Stimulated activated CD8-positive, alpha-beta memory T cell treated with anti-CD3 and anti-CD28 coated beads, Interleukin-7, amount 100 ng/mL, for 24 hours (primary cell): ENCODE measurements at places on chromosomes 4 and X.

- no peak for DNase-seq
These were observed 169.6 kb upstream of the GATB start for GRCh38 chr4:151930372-151930771.

GRCh38 chrX:112137276-112137675 is 54.7 kb upstream of the TRPC5 start:
- DNase-seq, result no peak

- no peak for DNase-seq
These were observed 409.2 kb downstream of the TLL1 start for GRCh38 chr4:166282081-166282770.

DNA sequence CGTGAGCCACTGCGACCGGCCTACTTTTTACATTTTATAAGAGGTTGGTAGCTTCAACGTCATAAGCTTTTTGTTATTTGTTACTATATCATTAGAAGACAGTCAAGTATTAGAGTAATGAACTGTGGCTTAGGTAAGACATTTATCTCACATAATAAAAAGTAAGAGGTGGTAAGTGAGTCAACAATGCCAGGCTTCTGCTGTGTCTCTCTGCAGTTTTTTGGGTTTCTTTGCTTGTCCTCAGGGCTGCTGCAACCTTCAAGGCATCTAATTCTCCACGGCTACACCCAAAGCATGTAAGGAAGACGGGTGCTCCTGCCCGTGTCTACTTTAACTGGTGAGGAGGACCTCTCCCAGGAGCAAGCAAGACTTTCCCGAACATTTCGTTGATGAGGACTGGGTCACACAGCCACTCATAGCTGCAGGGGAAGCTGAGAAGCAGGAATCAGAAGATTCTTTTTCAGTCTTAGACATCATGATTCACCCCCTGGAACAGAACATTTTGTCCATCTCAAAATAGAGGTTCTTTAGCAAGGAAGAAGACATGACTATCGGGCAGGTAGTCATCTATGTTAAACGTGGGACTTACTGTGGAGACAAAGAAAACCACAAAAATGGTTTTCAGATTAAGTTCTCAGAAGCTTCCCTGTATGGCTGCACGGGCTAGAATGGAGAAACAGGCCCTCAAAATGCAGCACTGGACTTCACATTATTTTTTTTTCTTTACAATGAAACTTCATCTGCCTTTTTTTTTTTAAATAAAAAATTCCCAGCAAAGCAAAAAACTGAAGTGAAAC is 13.0 kb upstream of the RHOH start:
- no peak for DNase-seq

GRCh38 chrX:15430076-15430475 is 45.9 kb upstream of the VEGFD start:
- DNase-seq, result no peak

DNA sequence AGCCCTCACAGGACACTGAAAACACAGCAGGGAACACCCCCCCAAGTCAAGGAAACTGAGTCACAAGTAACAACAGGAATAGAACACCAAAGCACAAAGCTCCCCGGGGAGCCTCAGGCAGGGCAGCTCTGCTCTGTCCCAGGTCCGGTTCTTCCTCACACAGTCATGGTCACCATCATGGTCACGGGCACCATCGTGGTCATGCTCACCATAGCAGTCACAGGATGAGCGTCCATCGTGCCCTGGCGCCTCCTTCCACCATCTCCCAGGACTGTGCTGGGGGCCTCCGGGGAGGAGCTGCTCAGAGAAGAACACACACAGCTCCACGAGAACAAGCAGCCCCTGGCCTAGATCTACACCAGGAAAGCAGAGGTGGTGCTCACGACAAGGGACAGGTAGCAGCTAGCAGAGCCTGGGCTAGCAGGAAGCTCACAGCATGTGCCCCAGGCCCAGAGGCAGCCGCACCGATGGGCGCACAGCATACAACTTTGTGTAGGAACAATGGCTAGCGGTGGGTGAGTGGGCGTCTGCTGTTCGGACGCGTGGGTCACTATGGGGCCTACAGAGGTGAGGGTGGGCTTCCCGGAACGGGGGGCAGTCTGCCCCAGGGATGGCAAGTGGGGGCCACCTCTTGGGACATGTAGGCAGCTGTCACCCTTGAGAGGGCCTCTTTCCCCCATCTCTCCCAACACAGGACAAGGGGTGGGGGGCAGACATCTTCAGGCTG is 3.4 kb downstream of the PNMA6F start:
- DNase-seq, result no peak

GRCh38 chr4:91909963-91910362 is 393.8 kb upstream of the GRID2 start:
- DNase-seq, result no peak

- no peak for DNase-seq
These were observed 25.1 kb upstream of the MXD4 start for GRCh38 chr4:2286904-2287593.

GRCh38 chr4:112284662-112285411 is 867 bp downstream of the TIFA start:
- DNase-seq, result no peak

- DNase-seq, result no peak
These were observed 403 bp downstream of the PHOX2B start for GRCh38 chr4:41748074-41748570.

DNA sequence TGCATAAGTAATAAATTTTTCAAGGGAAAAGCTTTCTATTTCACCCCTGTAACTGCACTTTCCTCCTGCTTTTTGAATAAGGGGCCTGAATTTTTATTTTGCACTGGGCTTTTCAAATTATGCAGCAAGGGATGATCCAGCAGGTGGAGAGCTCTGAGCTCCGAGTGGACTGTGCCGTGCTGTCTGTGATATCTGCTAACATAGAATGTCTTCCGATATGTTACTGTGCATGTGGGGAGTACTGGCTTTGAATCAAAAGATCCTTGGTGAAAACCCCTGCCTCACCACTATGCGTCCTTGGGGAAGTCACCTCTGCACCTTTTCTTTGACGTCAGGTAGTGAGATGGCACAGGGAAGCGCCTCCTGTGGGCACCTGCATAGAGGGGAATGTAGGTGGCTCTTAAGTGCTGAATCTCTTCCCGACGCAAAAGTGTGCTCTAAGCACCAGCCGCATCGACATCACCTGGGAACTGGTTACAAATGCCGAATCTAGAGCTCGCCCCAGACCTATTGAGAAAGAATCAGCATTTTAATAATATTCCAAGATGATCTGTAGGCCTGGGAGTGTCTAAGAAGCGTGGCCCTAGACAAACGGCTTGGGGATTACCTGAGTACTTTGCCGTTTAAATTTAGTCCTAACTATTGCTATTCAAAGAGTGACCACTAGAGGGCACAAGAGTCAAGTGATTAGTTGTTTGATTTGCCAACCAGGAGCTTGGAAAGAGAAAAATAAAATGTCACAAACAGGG is 19.2 kb upstream of the WFS1 start:
- no peak for DNase-seq

DNA sequence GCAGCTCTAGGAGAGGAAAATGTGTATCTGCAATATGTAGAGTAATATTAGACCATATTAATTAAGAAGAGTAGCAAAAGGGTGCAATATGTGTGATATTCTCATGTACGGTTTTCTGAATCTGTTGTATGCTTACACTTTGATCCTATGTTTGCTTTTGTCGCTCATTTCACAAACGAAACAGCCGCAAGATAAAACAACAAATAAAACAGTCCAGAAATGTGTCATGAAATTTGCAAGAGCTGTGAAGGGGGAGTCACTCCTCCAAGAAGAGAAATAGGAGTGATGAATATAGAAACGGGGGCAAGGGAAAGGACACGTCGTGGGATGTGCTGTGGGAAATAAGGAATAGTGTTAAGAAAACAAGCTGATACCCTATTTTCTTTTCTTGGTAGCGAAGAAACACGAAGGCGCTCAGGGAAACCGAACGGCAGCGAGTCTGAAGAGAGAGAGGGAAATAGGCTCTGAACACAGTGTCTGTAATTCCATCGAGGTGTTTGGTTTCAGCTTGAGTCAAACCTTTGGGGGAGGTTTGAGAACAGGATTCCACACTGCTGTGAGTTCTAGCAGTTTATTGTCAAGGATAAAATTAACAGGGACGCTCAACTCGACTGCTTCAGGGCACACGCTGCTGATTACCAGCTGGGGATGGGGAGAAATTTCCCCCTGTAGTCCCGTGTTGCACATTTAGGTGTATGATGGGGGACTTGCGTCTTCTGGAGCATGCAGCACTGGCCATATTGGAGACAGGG is 595.6 kb upstream of the TENM3 start:
- no peak for DNase-seq

DNA sequence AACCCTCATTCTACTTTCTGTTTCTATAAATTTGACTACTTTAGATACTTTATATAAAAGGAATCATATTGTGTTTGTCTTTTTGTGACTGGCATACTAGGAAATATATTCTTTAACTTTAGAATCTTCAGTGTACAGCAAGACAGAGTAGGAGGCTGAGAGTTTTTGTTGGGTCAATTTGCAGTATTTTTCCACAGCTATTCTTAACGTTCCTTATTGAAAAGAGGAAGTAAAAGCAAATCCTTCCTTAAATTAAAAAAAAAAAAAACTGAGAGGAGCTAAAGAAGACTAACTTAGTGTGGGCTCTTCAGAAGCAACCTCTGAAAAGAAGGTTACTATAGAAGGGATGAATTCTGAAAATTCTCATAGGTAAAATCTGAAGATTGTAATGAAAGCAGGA is 1194.6 kb downstream of the ADGRL3 start:
- no peak for DNase-seq

GRCh38 chrX:135416546-135416945 is 5.2 kb upstream of the SMIM10L2A start:
- no peak for DNase-seq

- DNase-seq, result no peak
These were observed 283.1 kb upstream of the MAOA start for GRCh38 chrX:43373032-43373431.

DNA sequence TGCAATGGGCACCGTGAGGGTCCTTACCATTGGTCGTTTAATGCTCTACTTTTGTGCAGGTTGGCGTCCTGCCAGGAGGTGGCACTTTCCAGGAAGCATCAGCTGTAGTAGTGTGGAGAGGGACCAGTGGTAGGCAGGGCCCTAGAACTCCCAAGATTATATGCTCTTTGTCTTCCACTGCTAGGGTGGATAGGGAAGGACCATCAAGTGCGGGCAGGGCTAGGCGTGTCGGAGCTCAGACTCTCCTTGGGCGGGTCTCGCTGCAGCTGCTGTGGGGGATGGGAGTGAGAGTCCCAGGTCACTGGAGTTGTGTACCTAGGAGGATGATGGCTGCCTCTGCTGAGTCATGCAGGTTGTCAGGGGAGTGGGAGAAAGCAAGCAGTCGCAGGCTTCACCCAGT is 134.7 kb downstream of the KLF8 start:
- no peak for DNase-seq

- no peak for DNase-seq
These were observed 11.0 kb downstream of the ODAPH start for GRCh38 chr4:75566911-75567310.

DNA sequence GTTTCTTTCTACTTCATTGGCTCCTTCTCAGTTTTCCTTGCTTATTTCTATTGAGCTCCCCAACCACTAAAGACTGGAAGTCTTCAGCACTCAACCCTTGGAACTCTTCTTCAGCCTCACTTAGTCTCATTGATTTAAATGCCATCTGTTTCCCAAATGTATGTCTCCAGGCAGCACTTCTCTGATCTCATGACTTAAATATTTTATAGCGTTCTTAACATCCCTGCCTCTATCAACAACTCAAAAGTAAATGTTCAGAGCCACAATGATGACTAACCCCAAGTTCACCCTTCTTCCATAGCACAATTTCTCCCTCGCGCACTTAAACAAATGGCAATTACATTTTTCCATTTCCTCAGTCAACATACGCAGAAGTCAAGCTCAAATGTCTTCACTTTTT is 1393.3 kb downstream of the ARAP2 start:
- DNase-seq, result no peak

DNA sequence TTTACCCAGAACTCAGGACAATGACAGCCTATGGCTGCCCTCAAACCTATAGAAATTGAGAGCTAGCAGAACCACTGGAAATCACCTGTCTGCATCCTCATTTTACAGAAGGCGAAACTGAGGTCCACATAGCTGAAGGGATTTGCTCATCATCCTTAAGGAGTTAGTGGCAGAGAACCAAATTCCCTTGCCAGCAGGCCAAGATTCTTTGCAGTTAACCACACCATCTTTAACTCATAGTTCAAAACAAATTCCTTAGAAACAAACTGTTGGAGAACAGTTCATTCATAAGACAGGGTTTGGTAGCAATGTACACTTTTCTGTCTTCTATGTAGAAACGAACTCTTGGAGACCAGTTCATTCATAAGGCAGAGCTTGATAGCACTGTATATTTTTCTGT is 37.9 kb upstream of the RAP2C start:
- no peak for DNase-seq

DNA sequence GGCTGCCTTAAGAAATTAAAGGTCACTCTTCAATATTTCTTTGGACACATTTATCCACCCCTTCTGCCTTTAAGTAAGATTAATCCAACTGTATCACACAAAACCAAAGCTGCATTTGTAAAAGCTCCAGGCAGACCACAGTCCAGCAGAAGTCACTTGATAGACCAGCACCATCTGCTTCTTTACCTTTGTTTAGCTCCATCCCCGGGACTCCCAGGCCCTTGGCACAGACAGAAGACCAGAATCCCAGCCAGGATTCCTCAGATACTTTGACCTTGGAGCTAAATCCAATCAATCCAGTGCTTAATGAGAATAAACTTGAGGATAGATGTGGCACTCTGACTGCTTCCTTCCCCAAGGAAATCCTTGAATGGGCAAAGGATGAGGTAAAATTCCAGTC is 333.1 kb upstream of the RASGEF1B start:
- no peak for DNase-seq

DNA sequence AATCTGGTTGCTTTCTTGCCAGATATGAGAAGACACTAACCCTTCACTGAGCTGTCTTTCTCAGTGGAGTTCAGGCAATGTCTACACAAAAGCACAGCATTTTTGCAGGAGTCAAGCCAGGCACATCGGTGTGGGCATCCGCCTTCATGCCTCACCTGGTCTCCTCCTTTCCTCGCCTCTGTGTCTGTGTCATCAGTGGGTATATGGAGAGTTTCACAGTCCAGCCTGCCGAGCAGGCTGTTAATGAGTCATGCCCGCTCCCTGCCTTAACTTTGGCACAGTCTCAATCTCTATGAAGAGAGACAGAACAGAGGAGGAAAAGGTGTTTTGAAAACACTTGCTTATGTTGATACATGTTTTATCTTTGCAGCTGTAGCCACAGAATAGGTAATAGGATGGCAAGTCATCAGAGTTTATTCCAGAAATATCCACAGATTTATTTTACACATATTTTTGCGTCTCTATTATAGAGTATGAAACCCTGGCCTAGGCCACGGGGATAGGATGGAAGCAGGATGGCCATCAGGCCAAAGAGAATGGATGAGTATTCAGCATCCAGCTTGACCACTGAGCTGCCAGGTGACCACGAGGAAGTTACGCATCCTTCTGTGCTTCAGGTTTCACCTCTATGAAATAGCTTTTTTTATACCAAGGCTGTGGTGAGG is 32.8 kb upstream of the MAML3 start:
- DNase-seq, result no peak
